ENCODE measurements at places on chromosomes 3 and 15.

DNA sequence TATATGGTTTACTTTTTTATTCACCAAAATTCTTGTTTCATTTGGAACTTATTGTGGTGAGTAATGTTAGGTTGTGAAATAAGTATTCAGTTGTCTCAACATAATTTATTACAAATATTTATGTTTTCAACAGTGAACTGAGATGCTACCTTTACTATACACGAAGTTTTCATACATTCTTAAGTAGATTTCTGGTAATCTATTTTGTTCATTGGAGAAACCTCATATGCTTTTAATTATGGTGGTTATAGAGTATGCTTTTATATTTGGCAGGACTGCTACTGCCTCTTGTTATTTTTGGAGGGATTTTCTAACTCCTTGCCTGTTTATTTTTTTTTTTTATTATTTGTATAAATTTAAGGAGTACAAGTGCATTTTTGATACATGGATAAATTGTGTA, 253.1 kb downstream of the NLGN1 start:
- no peak for DNase-seq

DNA sequence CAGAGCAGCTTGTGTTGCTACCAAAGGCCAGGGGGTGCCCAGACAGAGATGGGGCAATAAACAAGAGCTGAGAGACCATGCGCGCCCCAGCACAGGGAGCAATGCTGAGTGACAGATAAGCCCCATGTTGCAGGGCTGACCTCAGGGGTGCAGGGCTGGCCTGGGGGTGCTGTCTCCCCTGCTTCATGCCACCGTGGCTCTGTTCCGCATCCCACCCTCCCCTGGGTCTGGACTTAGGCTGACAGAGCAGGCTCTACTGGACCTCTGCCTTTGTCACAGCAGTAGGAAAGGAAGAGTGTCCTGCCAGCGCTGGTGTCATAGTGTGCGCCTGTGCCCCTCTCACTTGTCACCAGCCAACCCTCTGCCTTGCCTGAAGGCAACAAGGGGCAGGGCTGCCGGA, 67.4 kb upstream of the IQSEC1 start:
- no peak for DNase-seq

- DNase-seq: no peak
These were observed 57.6 kb downstream of the ADAMTS17 start for GRCh38 chr15:100284191-100284590.

- DNase-seq: no peak
These were observed 1.6 kb downstream of the GNB4 start for GRCh38 chr3:179449636-179450035.

GRCh38 chr3:101779822-101780381, 891 bp downstream of the NXPE3 start:
- no peak for DNase-seq

GRCh38 chr15:100757661-100758060, 122.0 kb upstream of the ALDH1A3 start:
- no peak for DNase-seq

DNA sequence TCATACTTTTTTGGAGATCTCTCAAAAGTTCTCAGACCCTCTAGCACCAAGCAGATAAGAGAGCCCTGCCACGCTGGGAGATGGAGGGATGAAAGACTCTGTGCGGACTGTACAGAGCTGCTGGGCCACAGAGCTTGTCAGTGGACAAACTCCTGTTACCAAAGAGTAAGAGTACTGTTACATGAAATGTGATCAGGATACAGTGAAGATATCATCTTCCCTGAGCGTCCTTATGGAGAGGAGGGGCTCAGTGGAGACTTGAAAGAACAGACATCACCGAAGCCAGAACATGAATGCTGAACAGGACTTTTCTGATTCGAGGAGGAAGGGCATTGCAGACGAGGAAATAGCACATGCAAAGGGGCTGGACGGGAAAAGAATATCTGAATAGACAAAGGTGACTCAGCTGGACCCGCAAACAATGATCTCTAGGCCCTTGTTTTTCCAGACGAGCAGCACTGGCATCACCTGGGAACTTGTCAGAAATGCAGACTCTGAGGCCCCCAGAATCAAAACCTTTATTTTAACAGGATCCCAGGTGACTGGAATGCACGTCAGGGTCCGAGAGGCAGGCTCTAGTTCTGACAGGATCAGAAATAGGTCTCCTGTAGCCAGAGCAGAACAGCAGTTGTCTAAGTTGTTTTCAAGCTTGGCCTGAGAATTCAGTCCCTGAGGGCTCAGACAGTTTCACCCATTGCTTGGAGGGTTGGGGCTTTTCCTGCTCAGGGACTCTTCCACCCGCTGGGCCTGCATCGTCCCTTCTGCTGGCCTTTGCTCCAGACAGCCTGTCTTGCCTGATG, 277.9 kb downstream of the RPLP1 start:
- DNase-seq: no peak

DNA sequence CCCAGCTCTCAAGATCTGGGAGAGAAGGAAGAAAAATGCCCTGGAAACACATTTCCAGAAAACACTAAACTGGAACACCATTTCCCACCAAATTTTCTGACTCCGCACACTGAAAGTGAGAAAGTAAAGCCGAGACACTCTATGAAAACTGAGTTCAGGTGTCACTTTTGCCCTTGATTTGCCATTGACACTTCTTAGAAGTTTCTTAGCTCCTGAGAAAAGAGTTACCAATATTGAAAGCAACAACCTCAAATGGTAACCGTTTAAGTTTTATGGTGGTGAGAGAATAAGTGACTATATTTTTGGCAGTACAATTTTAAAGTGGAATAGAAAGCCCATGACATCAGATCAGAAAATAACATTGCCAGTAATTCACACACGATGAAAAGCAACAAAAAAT, 39.0 kb downstream of the CD86 start:
- no peak for DNase-seq

DNA sequence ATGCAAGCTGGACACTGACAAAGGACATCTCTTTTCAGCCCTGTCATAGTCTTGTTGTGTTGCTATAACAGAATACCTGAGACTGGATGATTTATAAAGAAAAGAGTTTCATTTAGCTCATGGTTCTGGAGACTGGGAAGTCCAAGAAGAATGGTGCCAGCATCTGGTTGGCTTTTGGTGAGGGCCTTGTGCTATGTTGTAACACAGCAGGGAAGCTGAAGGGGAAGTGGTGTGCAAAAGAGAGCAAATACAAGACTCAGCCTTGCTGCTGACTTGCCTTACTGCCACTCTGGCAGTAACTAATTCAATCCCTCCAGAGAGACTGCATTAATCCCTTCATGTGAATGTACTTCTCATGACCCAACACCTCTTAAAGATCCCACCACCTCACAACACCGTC, 356.3 kb upstream of the PROK2 start:
- no peak for DNase-seq

GRCh38 chr3:143188881-143189280, 69.3 kb downstream of the CHST2 start:
- DNase-seq: no peak

DNA sequence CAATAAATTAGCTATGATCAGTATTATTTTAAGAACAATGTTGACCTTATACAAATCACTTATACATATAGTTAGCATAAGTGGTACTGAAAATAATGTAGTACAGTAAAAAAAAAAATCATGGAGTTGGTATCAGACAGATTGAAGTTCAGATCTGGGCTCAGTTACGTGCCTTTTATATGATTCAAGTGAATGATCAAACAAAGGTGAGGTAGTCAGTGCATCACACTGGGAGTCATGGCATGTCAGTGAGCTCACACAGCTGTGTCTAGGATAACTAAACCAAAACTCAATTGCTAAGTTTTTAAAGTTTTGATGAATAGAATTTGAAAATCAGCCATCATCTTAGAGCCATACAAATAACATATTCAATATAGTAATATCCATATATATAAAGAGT, 11.2 kb upstream of the CCR8 start:
- no peak for DNase-seq

GRCh38 chr3:124671106-124671505, 59.1 kb upstream of the UMPS start:
- DNase-seq: peak; percentile 31

DNA sequence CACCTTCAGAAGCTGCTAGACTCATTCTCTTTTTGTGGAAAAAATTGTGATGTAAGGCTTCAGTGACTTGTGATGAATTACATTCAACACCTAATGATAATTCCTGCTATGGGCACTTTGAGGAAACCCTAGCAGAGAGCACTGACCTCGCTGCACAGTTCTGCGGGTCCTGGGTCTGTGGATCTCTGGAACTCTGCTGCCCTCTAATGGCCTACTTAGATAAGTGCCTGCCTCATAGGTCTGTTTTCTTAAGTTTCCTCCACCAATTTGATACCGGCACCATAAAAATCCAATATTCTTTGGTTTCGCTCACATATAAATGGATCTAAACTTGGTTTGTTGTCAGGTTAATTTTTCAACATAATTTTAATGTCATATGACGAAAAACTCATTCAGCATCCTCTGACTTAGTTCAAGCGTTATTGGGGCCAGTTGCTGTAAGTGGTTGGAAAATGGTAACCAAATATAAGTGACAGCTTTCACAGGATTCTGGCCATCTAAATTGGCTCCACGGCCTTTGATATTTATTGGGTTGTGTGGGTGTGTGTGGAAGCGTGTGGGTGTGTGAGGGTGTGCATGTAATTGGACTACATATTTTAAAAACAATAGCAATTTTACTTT, 10.4 kb downstream of the SLITRK3 start:
- no peak for DNase-seq

DNA sequence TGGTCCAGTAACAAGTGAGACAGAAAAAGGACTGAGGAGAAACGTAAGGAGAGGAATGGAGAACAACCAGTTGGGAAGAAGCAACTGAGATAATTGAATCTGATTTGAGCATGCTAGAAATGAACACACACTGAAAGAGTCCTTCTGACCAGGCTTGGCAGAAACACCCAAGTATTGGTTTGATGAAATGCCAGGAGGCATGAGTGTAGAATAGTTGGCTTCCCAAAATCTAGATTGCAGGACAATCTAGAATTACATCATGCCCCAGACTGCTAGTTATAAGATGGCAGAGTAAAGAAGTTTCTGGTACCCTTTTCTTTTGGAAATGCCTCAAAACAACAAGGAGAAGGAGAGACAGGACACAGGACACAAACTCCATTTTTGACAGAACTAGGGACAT, 189.7 kb upstream of the STT3B start:
- DNase-seq: no peak

DNA sequence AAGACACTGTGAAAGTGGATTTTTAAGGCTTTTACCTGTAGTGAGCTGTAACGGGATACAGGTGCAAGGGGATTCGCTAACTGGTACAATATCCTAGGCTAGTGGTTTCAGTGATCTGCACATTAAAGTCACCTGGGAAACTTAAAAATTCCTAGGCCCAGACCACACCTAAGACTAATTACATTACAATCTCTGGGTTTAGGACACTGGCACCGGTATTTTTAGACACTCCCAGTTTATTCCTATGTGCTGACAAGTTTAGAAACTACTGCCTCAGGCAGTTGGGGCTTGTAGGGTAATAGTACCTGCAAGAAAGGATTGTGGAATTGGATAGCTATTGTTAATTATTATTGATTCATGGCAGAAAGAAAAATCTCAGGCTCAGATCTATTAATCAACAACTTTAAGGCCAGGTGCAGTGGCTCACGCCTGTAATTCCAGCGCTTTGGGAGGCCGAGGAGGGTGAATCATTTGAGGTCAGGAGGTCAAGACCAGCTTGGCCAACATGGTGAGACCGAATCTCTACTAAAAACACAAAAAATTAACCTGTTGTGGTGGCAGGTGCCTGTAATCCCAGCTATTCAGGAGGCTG, 50.4 kb upstream of the CASR start:
- no peak for DNase-seq

DNA sequence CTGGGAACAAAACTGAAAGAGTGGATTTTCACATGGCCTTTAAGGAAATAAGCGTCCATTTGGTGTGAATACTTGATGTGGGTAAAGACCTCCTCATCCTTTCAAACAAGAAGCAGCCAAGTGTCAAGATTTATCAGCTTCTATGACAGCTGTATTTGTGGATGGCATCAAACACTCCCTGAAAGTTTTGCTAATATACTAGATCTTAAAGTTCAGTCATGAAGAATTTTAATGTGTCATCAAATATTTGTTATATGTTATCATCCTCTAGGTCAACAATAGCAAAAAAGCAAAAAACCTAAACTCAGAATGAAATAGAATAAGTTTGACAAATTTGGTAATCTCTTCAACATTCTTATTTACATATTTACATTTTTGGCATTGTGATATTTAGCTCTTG, 29.1 kb upstream of the LYSMD4 start:
- DNase-seq: no peak

GRCh38 chr3:76222201-76222600, 436.9 kb upstream of the ZNF717 start:
- no peak for DNase-seq

DNA sequence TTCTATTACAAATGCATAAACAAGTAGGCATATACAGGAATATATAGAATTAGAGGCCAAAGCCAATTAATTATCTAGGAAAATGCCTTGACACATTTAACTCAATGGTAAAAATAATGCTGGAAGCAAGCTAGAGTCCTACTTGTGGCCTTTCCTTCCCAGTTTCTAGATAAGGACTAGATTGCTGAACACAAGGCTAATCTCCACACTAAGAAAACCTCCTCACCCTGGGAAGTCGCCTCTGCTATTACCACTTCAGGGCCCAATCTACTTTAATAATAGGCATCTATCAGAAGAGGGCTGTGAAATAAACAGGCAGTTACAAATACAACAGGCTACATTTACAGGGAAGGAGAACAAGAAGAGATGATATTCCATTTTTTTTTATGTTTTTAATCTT, 80.5 kb upstream of the PRICKLE2 start:
- DNase-seq: no peak

DNA sequence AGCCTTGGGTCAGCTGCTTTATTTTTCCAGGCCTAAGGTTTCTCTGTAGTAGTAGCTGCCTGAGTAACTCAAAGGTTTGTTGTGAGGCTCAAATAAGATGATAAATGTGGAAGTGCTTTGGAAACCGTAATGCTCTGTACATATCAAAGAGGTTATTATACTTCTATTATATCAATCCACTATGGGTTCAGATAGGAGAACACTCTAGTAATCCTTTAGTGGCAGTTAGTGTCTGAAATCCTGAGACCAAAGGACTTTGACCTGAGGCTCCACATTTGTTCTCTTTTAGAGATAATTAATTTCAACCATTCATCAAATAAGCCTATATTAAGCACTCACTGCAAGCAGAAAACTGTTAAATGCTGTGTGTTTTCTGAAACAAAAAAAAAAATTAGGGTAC, 128.6 kb upstream of the BCL6 start:
- DNase-seq: no peak

- no peak for DNase-seq
These were observed 80.4 kb upstream of the MEF2A start for GRCh38 chr15:99485153-99485961.

GRCh38 chr3:35773417-35773816, 134.1 kb downstream of the ARPP21 start:
- DNase-seq: no peak

- no peak for DNase-seq
These were observed 10.5 kb downstream of the SLC24A5 start for GRCh38 chr15:48131324-48131723.

Measured in T-helper 1 cell (primary cell).